ENCODE measurements at places on chromosomes 7 and 10.

GRCh38 chr10:22633106-22633505, 81.3 kb downstream of the PIP4K2A start:
- DNase-seq, result no peak

DNA sequence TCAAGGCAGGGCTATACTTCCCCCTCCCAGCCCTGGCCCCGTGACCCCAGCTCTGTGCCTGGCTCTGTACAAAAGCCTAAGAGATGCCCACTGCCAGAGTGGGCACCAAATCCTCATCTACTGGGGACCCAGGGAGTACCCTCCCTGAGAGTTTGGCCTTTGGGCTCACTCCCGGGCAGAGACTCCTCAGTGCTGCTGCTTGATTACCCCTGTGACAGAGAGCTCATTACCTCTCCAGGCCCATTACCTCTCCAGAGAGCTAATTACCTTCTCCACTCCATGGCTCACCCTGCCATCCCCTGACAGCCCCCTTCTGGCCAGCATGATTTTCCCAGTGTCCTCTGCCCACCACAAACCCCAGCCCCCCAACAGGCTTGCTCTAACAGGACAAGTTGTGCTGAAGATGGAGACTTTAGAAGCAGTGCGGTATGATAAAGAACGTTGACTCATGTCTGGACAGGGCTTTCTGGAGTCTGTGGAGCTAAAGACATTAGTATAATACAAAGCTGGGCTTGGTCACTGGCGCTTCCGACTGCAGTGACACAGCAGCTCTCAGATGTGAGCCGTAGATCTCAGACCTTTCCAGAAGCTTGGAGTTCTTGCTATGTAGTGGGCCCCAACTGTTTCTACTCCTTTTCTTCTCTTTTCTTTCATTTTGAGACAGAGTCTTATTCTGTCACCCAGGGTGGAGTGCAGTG, 111.3 kb upstream of the KCTD7 start:
- no peak for DNase-seq

GRCh38 chr7:27689591-27690164, 27.0 kb upstream of the HIBADH start:
- no peak for DNase-seq

DNA sequence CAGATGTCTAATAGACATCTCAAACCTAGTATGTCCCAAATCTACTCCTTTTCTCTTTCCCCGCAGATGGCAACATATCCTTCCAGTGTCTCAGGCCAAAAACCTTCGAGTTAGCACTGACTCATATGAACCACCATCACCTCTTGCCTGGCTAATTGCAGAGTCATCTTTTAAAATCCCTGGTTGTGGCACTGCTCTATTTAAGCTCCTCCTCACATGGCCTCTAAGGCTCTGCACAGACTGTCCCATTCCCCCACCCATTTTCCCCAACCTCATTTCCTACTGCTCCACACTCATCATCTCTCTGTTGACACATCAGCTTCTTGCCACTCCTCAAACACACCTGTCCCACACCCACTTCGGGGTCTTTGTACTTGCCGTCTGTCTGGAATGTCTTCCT, 16.8 kb upstream of the HBP1 start:
- DNase-seq, result no peak

GRCh38 chr7:25565949-25566348, 337.7 kb upstream of the NPVF start:
- DNase-seq, result peak; percentile 32

- no peak for DNase-seq
These were observed 106.9 kb upstream of the PDLIM1 start for GRCh38 chr10:95397747-95398146.

GRCh38 chr10:100364735-100365391, 17.8 kb downstream of the SCD start:
- DNase-seq, result no peak

GRCh38 chr7:57403601-57404342, 46.2 kb upstream of the ZNF716 start:
- no peak for DNase-seq

GRCh38 chr7:130136579-130137167, 66.3 kb downstream of the KLHDC10 start:
- DNase-seq, result no peak

GRCh38 chr7:30909431-30909830, 2.2 kb upstream of the AQP1 start:
- DNase-seq, result no peak

DNA sequence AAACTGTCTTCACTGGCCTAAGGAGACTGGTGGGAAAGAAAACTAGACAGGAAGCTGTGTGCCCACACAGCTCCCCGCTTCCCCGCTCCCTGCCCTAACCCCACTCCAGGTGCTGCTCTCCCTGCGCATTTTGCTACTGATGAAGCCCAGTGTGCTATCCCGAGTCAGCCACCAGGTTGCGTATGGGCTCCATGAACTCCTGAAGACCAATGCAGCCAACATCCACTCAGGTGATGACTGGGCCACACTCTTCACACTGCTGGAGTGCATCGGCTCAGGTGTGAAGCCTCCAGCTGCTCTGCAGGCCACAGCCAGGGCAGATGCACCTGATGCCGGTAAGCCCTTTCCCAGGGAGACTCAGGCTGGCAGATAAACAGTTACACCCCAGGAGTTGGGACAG, 20.3 kb upstream of the NFKB2 start:
- DNase-seq, result no peak

- DNase-seq, result no peak
These were observed 34.7 kb upstream of the NFE2L3 start for GRCh38 chr7:26117142-26117807.

GRCh38 chr7:42235741-42236161, 1.3 kb downstream of the GLI3 start:
- no peak for DNase-seq

DNA sequence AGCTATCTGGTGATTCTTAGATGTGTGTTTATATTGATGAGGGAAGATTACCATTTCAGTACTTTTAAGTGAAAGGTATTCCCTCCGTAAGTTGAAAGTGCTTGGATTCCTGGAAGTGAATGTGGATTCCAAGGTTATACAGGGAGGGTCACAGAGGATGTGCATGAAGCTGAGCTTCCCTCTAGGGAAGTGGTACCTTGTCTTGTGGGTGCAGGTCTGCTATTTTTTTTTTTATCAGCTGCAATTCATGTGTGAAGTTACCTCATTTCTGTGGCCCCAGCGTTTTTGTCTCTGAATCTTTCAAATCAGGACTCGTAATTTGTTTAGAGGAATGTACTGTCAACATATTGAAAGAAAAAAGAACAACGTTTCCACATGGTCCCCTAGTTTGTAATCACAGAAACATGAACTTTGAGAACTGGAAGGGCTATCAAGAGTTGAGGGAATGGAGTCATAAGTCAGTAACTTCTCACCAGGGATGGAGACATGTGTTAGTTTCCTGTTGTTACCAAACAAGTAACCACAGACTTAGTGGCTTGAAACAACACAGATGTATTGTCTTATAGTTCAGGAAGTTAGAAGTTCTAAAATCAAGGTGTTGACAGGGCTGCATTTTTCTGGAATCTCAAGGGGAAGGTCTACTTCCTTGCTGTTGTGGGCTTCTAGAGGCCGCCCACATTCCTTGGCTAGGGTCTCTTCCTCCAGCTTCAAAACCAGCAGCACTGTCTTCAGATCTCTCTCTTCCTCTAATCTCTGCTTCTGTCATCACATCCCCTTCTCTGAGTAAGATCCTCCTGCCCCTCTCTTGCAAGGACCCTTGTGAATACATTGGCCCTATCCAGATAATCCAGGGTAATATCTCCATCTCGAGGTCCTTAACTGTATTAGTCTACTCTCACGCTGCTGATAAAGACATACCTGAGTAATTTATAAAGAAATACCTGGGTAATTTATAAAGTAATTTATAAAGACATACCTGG, 64.4 kb downstream of the RAB18 start:
- no peak for DNase-seq

GRCh38 chr10:101000127-101000914, 713 bp downstream of the LZTS2 start:
- no peak for DNase-seq

DNA sequence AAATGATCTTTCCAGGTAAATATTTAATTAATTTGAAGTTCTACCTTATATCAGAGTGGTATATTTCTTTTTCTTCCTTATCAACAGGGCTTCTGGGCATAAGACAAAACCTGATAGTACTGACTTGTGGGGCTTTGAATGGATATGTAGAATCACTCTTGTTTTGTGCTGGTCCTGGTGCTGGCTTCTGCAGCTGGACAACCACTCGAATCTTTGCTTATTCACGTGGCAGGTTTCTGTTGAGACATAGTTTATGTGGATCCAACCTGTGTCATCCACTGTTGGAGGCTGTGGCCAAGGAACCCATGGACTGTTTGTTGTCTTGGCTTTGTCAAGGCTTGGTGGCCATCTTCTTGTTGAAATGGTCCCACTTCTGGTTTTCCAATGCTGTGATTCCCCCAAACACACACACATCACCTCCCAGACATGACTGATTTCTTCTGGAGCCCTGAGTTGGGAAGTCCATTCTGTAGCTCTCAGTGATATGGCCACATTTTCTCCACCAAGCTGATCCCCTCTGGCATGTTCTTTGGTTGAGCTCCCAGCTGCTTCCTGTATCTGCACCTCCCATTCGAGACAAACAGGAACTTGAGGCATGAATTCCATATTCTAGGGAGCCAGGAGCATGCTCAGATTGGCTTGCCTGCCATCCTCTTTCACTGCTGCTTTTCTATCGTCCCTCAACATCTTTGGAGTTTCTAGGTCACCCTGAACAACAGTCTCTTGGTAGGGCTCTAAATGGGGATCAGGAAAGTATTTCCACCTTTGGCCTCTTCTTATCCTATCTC, 19.5 kb downstream of the TAS2R41 start:
- DNase-seq, result no peak

DNA sequence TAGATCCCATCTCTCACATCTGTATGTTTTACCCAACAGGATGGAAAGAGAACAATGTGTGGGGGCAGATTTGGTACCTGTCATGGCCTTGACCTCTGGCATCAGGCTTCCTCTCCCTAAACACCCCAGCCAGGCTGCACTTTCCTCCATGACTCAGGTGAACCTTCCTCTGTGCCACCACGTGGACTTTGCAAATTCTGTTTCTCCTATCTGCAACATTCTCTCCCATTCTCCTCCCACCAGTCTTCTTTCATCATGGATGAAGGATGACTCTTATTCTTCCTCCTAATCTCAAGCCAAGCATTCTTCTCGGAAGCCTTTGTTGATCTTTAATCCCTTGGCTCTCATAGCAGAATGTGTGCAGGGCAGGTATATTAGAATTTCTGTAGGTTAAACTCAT, 355.4 kb downstream of the KCNMA1 start:
- no peak for DNase-seq

GRCh38 chr7:11130012-11130411, 156.3 kb downstream of the PHF14 start:
- DNase-seq, result no peak

GRCh38 chr7:78080241-78080640, 281.7 kb downstream of the PHTF2 start:
- DNase-seq, result no peak

DNA sequence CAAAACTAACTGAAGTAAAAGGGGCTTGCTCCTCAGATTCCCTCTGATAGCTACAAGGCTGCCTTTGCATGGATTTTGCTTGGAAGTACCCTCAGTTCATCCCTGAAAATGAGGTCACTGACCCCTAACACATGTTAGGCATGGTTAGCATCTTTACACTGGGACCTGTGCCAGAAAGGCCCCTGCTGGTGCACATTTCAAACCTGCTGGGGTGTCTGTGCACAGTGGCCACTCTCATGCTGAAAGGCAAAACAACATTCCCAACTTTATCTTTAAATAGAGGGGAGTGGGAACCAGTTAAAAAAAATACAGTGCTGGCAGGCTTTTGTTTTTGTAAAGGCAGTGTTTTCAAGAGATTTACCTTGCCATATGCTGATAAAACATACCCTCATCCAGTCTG, 99.1 kb downstream of the ANK3 start:
- DNase-seq, result no peak

DNA sequence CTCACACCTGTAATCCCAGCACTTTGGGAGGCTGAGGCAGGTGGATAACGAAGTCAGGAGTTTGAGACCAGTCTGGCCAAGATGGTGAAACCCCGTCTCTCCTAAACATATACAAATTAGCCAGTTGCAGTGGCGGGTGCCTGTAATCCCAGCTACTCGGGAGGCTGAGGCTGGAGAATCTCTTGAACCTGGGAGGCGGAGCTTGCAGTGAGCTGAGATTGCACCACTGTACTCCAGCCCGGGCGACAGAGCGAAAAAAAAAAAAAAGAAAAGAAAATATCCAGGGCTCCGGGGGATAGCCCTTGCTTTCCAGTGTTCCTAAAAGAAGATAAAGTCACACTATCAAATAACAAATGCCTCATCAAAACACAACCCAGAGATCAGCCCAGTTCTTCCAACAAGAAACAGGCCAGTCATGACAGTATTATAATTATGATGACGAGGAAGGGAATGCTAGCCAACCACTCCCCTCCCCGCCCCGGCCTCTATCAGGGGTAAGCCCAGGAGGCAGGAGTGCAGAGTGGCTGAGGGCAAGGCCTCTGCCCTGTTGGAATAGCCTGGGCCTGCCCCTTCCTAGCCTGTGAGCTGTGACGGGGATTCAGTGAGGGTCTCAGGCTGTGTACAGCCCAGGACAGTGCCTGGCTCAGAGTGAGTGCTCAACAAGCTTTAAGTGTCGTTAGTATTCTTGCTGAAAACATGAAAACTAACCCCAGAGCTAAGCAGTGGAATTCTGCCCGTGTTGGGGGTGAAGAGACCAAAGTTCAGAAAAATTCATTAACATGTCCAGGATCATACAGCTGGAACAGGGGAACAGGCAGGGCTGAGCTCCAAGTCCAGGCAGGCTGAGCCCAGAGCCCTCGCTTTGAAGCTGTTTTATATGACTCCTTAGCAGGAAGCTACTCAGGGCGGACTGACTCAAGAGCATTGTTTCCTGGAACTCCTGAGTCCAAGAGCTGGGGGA, 54.3 kb downstream of the FAM241B start:
- DNase-seq, result no peak

GRCh38 chr7:128453836-128454804, 1.6 kb upstream of the HILPDA start:
- no peak for DNase-seq

DNA sequence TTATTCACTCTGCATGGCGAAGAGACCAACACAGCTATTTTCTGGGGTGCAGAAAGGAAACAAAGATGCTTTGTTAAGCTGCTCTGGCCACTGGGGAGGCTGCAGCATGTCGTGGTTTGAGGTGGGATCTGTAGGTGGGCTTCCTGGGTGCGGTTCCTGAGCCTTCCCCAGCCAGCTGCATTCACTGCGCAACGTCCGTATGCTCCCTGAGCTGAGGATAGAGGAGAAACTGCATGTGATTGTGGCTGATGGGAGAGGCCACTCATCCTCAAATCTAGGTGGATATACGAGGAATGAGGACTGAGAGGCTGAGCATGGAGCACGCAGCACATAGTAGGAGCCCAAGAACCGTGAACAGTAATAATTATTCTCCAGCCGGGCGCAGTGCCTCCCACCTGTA, 9.9 kb upstream of the DNAAF5 start:
- no peak for DNase-seq

- DNase-seq, result no peak
These were observed 37.8 kb downstream of the HERPUD2 start for GRCh38 chr7:35657125-35657524.
